Stimulated activated CD8-positive, alpha-beta memory T cell treated with anti-CD3 and anti-CD28 coated beads, Interleukin-2, amount 100 ng/mL, for 48 hours (primary cell): ENCODE measurements at places on chromosomes 4 and X.

DNA sequence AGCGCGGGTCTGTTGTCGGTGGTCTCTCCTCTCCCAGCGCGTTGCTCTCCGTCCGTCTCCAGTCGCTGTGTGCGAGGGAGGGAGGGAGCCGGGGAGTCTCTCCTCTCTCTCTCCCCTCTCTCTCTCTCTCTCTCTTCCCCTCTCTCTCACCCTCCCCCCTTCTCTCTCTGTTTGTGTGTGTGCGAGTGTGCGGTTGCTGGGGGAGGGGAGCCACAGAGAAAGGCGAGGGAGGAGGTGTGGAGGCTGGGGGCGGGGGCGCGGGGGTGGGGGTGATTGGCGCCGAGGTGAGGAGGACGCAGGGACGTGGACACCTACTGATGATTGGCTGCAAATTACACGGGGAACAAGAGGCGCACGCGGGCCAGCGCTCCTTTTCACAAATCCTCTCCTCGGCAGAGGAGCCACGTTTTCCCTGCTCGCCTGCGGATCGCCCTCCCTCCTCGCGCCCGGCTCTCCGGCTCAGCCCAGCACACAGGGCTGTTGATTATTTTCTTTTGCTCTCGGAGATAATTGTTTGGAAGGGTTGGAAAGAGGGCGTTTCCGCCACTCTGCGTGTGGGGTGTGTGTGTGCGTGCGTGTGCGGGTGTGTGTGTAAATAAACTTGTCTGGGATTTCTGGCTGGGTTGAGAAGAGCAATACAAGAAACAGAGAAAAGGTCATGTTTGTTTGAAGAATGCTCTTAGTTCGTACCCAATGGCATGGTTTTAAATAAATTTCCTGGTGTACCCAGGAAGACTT lies at the start of gene CXXC4:
TSS of gene CXXC4 (minus strand) at position 73 of the 738 bp plus-strand sequence. CDS start 3,092 bp downstream, outside the sequence.
- no peak for DNase-seq

- DNase-seq = no peak
These were observed 89.5 kb downstream of the OR13H1 start for GRCh38 chrX:131633285-131633917.

DNA sequence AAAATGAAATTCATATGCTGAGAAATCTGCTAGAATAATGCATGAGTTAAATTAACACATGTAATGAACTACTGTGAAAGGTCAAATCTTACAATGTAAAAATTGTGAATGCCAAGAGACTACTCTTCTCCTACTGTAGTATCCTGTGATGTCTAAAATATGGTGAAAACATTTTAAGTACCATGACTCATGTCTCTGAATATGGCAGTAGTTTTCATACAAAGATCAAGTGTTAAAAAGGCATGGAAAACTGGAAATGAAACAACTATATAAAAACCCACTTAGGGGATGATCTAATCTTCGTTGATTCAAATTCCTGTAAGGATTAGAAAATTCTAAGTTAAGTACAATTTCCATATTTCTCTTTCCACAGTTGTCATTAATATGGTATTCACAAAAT lies 221.3 kb downstream of the PPP3CA start:
- no peak for DNase-seq

- DNase-seq = peak; percentile 46
These were observed 78.6 kb downstream of the CAMK2D start for GRCh38 chr4:113682730-113683537.

GRCh38 chr4:62399242-62399641 lies 1199.1 kb downstream of the ADGRL3 start:
- no peak for DNase-seq

DNA sequence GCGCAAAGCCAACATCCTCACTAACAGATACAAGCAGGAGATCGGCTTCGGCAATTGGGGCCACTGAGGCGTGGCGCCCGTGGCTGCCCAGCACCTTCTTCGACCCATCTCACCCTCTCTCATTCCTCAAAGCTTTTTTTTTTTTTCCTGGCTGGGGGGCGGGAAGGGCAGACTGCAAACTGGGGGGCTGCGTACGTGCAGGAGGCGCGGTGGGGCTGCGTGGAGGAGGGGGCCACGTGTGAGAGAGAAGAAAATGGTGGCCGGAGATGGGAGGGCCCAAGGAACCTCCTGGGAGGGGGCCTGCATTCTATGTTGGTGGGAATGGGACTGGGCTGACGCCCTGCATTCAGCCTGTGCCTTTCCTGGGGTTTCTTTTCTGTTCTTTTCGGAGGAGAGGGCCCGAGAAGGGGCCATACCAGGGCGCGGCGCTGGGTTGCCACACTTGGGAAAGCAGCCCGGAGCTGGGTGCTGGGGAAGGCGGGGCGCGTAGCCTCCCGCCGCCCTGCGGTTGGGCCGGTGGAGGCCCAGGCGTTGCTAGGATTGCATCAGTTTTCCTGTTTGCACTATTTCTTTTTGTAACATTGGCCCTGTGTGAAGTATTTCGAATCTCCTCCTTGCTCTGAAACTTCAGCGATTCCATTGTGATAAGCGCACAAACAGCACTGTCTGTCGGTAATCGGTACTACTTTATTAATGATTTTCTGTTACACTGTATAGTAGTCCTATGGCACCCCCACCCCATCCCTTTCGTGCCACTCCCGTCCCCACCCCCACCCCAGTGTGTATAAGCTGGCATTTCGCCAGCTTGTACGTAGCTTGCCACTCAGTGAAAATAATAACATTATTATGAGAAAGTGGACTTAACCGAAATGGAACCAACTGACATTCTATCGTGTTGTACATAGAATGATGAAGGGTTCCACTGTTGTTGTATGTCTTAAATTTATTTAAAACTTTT lies 4.5 kb downstream of the MID1IP1 start:
- peak; percentile 20 for DNase-seq

- no peak for DNase-seq
These were observed 59.0 kb downstream of the ELF4 start for GRCh38 chrX:130051176-130051845.

- no peak for DNase-seq
These were observed 20.6 kb downstream of the CNKSR2 start for GRCh38 chrX:21394792-21395191.

- DNase-seq = no peak
These were observed 16.9 kb downstream of the AKAP4 start for GRCh38 chrX:50183891-50184290.

GRCh38 chr4:108433832-108434231 lies 186.5 kb upstream of the RPL34 start:
- no peak for DNase-seq

GRCh38 chr4:18441203-18441590 lies 419.6 kb upstream of the LCORL start:
- no peak for DNase-seq

DNA sequence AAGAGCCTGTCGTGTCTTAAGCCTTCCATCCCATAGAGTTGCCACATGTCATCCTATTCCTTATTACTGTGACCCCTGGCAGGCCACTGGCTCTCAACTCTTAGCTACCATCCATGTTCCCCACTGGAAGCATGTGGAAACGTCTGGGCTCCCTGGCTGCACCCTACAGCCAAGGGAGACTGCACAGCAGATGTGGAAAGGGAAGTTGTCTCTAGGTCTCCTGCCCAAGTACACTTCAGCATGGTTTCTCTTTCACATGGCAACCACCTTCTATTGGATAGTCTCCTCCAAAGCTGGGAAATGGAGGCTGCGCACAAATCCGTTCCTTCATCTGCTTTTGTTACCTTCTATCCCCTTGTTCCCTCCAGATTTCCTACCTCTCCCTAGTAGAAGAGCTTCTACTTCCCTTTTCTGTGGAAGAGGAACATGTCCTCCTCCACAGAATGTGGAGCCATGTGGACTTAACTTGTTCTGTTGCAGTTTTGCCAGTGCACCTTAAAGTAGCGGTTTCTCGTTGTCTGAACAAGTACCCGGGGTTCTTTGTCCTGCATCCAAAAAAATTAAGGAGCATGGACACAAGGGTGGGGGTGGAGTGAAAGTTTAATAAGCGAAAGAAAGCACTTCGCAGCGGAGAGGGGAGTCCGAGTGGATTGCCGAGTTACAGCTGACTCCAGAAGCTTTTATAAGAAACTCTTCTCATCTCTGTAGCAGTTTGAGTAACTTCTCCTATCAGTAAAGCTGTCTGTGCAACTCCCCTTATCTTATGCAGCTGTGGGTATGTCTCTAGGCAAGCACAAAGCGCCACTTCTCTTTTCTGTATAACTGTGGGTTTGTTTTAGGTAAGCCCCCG lies 52.5 kb downstream of the HMGB2 start:
- no peak for DNase-seq

DNA sequence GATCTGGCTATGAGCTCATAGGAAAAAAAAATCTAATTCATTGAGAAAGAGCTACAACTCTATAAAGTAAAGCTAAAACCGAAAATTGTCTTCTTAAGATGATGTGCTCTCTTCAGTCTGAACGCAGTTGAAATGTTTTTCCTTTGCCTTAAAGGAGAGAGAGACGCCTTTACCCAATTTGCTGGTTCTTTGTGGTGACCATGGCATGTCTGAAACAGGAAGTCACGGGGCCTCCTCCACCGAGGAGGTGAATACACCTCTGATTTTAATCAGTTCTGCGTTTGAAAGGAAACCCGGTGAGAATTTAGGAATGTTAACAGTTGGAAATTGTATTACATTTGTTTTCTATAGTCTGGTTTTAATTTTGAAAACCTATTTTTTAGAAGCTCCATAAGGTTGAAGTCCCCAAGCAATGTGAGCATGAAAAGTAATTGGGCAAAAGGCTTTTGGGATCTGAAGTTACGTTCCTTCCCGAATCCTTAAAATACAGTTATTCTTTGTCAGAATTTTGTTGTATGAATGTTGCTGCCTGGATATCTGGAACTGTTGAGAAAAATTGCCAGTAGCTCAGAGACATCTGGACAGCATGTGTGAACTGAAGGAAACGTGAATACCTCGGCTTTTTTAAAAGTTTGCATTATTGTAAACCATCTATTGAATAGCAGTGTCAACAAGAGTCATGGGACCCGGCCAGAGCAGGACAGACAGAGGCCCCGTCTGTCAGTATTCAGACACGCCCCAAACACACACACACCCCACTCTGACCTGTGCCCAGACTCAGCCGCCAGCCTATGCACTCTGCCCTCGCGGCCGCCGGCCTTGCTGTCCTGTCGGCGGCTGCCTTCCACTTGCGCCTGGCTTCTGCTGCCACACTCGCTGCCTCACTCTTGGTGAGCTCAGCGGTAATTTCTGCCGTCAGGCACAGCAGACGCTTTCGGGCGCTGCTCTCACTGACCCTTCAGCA lies 9.9 kb downstream of the PIGG start:
- DNase-seq = no peak

DNA sequence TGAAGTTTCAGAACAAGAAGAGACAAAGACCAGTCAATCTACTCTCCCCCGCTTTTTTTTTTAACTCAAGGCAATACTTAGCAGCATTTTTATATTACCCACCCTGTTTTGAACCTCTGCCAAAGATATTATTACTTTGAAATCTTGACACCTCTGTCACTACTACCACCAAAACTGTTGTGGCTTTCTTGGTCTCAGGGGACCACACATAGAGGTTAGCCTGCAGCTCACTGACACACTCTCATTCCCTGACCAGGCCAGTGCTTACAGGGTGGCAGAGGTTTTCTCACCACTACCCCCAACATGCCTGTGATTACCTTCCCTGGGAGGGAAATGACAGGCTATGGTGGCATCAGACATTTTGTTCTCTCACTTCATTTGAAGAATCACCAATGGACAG lies 137.4 kb upstream of the STIM2 start:
- no peak for DNase-seq

- no peak for DNase-seq
These were observed 67.9 kb downstream of the RBPJ start for GRCh38 chr4:26388671-26389070.
